Activated T-cell treated with anti-CD3 and anti-CD28 coated beads for 4 hours (primary cell): ENCODE measurements at places on chromosomes 6 and 20.

DNA sequence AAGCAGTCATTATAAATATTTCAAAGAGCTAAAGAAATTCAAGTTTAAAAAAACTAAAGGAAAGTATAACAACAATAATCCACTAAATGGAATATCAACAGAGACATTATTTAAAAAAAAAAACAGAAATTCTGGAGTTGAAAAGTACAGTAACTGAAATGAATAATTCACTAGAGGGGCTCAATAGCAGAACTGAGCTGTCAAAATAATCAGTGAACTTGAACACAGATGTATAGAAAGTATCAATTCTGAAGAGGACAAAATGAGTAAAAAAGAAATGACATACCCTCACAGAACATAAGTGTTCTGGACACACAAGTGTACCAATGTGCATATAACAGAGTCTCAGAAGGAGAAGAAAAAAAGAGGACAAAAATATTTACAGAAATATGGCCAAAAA lies 191.6 kb upstream of the RUNX2 start:
- no peak for DNase-seq

GRCh38 chr6:41922154-41922553 lies 855 bp downstream of the BYSL start:
- DNase-seq: no peak

DNA sequence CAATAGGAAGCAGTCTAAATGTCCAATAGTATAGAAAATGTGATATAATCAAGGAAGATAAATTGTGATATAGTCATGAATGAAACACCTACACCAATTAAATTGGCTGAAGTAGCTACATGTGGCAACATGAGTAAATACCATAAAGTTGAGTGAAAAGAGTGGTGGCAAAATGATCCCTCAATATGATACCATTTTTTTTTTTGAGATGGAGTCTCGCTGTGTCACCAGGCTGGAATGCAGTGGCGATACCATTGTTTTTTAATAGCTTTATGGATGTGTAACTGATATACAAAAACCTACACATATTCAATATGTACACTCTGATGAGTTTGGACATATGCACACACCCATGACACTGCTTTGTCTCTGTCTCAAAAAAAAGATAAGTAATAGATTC lies 20.9 kb upstream of the ILRUN start:
- DNase-seq: no peak

DNA sequence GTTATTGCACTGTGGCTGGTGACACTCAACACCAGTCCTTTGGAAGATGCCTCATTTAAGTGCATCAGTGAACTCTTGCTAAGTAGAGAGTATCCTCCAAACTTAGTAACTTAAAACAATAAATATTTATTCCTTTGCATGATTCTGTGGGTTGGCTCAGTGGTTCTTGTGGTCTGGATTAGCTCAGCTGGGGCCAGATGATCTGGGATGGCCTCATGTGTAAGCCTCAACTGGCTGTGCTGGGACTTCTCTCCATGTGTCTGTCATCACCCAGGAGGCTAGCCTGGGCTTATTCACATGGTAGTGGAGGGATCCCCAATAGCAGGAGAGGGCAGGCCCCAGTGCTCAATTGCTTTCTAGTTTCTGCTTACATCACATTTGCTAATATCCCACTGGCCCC lies 8.3 kb downstream of the LRRN4 start:
- DNase-seq: no peak

GRCh38 chr6:169784821-169785340 lies 33.5 kb downstream of the ERMARD start:
- DNase-seq: no peak

GRCh38 chr6:90819483-90819882 lies 232.6 kb upstream of the MAP3K7 start:
- DNase-seq: no peak

GRCh38 chr6:130598021-130598989 lies 228.9 kb upstream of the SMLR1 start:
- DNase-seq: no peak

DNA sequence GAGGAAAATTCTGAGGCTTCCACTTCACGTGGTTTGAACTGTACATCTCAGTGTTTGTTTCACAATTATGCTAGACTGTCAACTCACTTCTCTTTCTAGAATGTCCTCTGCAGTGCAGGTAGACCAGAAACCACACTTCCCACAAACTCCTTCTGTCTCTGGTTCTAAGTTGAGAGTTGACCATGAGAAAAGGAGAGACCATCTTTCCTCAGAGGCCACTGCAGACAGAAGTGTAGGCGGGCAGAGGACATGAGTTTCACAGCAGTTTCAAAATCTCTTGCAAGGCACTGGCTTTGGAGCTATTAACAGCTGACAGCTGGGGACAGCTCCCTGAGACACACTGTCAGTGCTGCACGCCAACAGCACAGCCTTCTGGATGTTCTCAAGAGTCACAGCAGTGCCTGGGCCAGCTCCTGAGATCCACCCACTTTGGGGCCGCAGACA lies 55.4 kb upstream of the MOXD1 start:
- DNase-seq: no peak

DNA sequence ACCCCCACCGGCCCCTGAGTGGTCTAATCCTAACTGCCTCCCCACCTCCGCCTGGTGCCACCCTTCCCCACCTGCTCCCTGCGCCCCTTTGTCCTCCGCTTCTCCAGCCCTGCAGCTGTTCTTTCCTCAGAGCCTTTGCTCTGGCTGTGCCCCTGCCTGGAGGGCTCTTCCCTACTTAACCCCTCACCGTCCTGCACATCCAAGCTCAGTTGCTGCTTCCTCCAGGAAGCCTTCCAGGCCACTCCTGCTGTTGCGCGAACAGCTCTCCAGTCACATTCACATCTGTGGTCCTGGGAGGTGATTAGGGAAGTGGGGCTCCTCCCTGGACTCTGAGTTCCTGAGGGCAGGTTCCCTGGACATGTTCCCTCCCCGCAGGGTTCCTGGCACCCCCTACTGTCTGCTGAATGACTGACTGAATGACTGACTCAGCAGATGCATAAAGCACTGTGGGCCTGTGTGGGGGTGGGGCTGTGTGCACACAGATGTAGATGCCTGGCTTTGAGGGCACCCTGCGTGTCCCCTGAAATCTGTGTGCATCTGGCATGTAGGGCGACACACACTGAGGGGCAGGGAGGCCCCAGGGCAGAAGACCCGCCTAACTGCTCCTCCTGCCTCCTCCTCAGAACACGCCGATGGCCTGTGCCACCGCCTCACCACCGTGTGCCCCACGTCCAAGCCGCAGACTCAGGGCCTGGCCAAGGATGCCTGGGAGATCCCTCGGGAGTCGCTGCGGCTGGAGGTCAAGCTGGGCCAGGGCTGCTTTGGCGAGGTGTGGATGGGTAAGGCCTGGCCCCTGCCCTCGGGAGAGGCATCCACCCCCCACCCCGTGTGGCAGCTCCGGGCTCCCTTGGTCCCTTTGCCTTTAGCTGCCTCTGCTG lies 51.4 kb downstream of the SRC start:
- DNase-seq: no peak

DNA sequence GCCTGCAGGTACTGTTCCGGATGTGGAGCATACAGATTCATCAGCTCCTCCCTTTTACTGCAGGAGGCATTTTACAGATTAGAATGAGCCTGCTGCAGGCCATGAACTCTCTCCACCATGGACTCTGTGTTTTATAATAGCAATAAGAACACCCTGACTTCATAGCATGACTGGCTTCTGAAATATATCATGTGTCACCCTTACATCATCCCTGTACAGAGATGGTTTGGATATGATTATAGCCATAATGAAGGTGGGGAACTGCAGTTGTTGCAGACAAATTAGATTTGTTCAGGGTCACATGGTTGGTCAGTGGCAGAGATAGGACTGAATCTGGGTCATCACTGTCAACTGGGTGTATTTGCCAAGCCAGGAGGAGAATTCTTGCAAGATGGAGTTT lies 100.7 kb downstream of the FOXO3 start:
- no peak for DNase-seq

GRCh38 chr6:42726485-42727086 lies 4.2 kb upstream of the PRPH2 start:
- DNase-seq: peak; percentile 61

DNA sequence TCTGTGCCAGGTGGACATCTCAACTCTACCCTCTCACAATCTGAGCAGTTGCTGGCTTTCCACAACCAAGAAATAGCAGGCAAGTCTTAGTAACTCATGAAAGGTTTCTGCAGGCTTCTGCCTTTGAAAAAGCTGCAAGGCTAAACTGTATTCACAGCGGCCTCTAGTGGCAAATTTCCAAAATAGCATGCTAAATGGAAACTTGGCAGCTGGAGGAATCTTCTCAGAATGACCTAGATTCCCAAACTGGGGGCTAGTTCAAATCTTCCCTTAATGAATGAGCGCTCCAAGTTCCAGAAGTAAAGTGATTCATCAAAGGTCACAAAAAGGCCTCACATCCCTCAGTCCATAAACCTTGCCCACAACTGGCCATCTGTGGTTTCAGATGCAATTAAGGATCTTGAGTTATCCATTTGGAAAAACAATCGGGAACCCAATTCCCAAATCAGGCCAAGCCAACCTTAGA lies 11.9 kb upstream of the CPNE5 start:
- DNase-seq: no peak

DNA sequence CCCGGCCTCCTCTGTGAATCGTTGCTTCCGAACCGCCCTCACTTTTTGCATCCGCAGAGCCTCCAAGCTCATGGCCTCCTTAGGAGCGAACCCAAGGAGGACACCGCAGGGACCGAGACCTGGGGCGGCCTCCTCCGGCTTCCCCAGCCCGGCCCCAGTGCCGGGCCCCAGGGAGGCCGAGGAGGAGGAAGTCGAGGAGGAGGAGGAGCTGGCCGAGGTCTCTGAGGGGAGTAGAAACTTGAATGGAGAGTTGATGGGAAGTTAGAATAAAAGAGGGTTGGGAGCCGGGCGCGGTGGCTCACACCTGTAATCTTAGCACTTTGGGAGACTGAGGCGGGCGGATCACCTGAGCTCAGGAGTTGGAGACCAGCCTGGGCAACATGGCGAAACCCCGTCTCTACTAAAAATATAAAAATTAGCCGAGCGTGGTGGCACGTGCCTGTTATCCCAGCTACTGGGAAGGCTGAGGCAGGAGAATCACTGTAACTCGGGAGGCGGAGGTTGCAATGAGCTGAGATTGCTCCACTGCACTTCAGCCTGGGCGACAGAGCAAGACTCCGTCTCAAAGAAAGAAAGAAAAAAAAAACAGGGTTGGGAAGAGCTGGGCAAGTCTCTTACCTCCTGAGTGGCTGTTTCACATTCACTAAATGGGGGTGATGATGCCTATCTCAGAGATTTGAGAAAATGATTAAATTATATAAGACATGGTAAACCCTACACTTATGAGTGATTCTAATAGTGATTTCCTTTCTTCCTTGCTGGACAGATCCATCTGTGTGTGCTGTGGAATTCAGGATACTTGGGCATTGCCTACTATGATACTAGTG lies 805 bp downstream of the MSH5 start:
- no peak for DNase-seq

DNA sequence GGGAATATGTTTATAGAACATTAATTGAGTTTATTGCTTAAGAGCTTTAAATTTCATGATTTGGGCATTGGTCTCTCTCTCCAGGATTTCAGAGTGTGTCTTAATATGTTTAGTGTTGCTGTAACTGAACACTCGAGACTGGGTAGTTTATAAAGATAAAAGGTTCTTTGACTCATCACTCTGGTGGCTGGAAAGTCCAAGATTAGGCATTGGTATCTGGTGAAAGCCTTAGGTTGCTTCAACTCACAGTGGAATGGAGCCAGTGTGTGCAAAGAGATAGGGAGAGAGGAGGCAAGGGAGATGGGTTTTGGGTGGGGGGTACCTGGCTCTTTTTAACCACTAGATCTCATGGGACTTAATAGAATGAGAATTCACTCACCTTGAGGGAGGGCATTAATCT lies 35.6 kb upstream of the DTNBP1 start:
- DNase-seq: no peak

DNA sequence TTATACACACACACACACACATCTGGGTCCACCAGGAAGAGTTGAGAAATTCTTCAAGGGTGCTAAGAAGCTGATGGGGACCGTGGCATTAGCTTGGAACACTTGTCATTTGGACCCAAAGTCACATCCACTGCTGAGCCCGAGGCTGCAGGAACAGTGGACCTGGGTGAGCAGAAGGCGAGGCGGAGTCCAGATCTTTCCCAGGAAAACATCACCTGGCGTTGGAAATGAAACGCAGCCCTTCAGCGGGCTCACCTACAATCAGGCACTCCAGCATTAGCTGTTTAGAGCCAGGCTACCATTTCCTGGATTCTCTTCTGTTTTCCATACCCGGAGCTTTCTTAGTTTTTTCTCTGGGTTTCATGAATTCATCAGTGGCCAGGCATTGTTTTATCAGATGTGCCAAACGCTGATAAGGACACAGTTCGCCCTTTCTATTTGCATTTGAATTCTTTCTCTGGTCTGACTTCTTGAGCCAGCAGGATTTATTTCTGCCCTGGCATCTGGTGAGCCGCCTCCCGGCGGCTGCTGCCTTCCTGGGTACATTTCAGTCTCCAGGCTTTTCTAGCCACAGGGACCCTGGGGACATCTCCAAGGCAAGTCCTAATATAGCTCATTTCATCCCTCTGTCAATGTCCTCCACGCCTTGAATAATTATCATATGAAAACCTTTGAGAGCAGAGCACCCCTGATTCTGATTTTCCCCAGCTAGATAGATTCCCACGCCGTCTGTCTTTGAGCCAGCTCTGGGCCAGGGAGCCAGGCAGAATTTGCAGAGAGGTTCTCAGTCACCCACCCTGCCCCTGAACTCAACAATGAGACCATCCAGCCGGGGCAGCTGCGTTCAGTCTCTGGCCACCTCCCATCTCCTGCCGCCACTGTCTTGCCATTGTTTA lies 170.9 kb downstream of the TTLL2 start:
- no peak for DNase-seq

- DNase-seq: no peak
Observed at GRCh38 chr6:15735567-15736265, 72.9 kb upstream of the DTNBP1 start.

DNA sequence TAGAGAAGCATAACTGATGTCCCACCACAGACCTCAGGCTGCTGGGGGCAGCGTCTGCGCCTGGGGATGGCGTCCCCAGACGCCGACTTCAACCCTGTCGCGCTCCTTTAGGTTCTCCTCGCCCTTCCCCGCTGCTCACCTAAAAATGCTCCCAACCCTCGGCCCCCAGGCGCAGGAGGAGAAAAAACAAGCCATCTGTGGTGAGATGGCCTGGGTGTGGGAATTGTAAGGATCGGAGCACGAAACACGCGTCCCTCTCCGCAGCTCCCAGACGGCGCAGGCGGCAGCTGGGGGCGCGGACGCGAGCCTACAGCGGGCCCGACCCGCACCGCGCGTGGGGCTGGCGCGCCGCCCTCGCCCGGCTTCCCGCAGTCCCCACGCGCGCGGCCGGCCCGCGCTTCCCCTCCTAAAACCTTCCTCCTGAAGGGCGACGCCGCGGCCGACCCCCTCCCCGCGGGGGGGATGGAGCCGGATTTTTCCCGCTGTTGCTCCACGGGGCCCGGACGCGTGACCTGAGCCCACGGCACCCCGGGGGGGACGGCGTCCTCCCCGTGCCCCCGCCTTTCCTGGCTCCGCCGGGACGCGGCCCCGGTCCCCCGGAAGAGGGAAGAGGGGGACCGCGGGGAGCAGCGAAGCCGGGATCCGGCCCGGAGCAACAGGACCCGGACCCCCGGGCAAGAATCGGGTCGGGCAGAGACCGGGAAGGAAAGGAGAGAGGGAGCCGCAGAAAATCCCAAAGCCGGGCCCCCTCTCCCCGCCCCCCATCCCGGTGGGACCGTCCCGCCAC lies 611 bp downstream of the EPB41L2 start:
- DNase-seq: no peak

- no peak for DNase-seq
Observed at GRCh38 chr20:55172310-55173002, 697.1 kb downstream of the DOK5 start.

GRCh38 chr6:138654715-138655634 lies 118.6 kb upstream of the CCDC28A start:
- no peak for DNase-seq

GRCh38 chr6:11331111-11331510 lies 98.6 kb upstream of the NEDD9 start:
- no peak for DNase-seq
